DMS 273 treated with DMSO at 0.1 percent for 48 hours (cell line): ENCODE measurements at places on chromosomes 12 and 14.

- no peak for DNase-seq
These were observed 2.3 kb downstream of the CCND2 start for GRCh38 chr12:4275870-4276301.

DNA sequence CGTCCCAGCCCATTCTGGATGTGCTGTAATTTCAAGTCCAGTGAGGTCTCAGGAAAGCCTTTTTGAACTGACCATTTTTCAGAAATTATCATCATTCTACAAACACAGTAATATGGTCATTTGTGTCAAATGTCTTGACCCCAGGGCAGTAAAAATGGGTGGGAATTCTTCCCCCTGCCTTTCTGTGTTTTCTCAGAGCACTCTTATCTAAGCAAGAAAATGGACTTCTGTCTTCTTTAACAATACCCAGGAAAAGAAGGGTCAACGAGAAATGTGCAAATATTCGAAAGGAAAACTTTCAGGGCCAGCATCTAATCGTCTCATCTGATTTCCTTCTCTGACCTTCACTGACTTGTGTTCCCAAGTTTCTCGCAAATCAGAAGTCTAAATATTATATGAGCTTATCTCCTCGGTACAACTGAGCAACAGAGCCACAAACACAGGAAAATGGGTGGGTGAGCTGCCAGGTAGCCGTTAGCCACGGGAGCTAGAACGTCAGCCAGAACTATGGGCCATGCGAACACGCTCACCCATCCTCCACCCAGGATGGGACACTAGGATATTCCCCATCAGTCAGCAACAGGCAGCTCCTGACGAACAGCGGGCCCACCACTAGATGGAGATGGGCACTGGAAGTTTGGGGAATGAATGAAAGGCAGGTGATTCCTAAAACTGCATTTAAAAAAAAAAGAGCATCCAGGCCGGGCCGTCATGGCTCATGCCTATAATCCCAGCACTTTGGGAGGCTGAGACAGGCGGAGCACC lies 57.1 kb downstream of the VWF start:
- no peak for DNase-seq

DNA sequence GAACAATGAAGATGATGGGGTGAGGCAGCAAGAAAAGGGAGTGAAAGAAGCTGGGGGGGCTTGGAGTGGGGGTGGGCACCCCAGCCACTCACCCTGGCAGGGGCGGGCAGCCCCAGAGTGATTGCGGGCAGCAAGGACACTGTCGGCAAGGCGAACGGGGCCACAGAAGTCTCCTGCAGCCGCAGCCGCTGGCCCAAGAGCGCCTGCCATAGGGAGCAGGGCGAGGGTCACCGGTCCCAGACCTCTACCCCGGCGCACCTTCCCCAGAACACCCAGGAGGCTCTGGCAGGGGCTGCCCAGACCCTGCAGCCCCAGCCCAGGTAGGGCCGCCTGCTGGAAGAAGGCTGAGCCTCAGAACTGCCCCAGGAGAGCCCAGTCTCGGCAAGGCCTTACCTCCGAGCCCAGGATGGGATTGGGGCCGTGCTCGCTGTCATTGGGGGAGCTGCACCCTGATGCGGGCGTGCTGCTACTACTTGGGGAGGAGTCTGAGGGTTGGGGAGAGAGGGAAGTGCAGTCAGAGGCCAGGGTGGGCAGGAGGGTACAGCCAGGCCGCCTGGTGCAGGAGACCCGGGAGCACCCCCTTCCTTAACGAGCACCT lies 22.9 kb downstream of the SLC48A1 start:
- no peak for DNase-seq

GRCh38 chr12:109088818-109089217 lies 4.5 kb downstream of the ALKBH2 start:
- no peak for DNase-seq

- DNase-seq, result no peak
These were observed 11.0 kb downstream of the KRT7 start for GRCh38 chr12:52243856-52244614.

GRCh38 chr12:6773590-6774351 lies 1.5 kb downstream of the LAG3 start:
- no peak for DNase-seq

GRCh38 chr12:14853961-14854360 lies 10.6 kb upstream of the ART4 start:
- DNase-seq, result no peak

DNA sequence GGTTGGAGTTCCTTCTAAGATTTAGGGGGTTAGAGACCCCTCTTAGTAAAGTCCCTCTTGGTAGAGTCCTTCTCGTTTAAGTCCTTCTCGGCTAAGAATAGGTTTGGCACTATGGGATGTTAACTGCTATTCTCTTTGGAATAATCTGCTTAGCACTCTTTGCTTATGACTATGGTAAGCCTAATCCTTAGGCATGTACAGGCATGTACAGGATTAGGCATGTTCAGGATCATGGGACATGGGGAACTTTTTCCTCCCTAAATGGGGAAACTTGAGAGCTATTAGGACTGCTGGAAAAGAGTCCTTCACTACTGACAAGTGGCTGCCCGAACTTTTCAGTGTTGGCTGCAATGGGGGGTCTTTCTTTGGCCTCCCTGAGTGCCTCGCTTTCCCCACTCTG lies 193.3 kb downstream of the TMEM117 start:
- no peak for DNase-seq

DNA sequence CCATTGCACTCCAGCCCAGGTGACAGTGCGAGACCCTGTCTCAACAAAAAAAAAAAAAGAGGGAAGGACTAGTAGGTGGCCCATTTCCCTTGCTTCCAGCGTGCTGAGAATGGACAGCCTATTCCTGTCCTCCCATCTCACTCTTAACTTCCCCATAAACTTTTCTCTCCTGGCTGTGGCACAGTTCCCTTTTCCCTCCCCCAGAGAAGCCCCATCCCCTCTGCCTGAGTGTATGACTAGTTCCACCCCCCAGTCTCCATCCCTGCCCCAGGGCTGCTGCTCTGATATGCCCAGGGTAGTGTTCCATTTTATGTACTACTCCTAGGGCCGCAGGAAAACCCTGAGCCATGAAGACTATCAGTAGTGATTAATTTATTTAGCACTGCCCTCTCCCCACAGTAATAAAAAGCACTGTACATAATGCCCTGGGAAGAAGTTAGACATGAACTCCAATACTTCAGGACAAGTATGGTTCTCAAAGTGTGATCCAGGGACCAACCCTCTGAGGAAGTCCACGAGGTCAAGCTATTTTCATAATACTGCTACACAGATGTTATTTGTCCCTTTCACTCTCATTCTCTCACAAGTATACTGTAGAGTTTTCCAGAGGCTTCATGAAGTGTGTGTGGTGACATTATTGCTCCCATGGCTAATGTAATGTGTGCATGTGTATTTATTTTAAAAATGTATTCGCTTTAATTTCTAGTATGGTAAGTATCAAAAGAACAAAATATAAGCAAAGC lies 11.5 kb upstream of the CHD4 start:
- DNase-seq, result no peak

GRCh38 chr12:51632623-51633022 lies 41.6 kb downstream of the SCN8A start:
- DNase-seq, result no peak

GRCh38 chr12:89762498-89763170 lies 54.0 kb upstream of the ATP2B1 start:
- DNase-seq, result no peak

- DNase-seq, result no peak
These were observed 20.7 kb downstream of the LGR5 start for GRCh38 chr12:71460318-71460717.
